Fibroblast of skin of back (primary cell): ENCODE measurements at places on chromosomes 12 and 14.

DNA sequence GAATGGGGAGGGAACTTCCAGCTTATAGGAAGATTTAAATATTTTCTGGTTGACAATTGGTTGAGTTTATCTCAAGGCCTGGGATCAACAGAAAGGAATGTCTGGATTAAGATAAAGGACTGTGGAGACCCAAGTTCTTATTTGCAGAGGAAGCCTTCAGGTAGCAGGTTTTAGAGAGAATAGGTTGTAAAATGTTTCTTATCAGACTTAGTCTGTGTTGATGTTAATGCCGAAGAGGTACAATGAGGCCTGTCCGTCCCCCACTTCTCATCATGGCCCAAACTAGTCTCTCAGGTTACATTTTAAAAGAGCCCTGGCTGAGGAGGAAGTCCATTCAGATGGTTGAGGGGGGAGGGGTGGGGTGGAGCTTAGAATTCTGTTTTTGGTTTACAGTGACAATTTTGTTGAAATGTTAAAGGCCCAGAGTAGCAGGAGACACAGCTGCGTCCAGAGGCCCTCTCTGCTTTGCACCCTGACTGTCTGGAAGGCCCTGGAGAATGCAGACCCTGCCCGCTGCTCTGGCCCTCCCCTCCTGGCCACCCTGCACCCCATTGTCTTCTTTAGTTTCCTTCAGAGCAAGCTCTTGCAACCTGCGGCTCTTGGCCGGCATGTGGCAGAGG, 672.5 kb upstream of the TMEM132C start:
- no peak for DNase-seq

DNA sequence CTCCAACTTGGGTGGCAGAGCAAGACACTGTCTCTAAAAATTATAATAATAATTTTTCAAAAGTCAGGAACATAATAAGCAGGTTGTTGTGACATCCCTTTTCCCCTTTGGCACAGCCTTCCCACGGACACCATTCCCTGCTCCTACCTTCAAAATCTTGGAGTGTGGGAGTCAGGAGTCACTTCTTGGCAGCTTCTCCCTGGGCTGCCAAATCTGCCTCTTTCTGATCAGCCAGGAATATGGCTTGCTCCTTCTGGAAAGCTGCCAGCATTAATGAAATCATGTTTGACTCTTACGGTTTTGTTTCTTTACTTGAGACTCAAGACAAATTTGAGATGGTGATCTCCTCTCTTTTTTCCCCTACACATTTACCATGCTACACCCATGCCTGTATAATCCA, 391.4 kb upstream of the SYT1 start:
- peak; percentile 5 for DNase-seq

DNA sequence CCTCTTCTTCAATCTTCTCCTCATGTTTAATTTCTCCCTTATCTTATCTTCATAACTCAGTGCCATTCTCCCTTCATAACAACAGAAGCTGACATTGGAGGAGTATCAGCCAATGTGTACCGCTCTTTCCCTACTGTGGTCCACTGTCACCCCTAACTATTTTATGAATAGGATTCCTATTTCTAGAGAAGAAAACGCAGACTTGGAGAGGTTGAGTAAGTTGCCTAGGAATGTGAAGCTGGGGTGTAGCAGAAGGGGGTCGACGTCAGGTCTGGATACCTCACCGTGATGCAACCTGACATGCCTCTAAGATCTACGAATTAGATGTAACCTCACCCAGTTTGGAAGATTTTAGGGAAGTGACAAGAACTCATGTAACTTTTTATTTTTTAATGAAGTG, 17.1 kb downstream of the LMO3 start:
- no peak for DNase-seq

GRCh38 chr14:67574806-67575205, 25.3 kb downstream of the PIGH start:
- DNase-seq, result no peak

GRCh38 chr12:13242936-13243335, 46.4 kb downstream of the EMP1 start:
- no peak for DNase-seq

GRCh38 chr12:48681399-48681709, 684 bp downstream of the KANSL2 start:
- no peak for DNase-seq

DNA sequence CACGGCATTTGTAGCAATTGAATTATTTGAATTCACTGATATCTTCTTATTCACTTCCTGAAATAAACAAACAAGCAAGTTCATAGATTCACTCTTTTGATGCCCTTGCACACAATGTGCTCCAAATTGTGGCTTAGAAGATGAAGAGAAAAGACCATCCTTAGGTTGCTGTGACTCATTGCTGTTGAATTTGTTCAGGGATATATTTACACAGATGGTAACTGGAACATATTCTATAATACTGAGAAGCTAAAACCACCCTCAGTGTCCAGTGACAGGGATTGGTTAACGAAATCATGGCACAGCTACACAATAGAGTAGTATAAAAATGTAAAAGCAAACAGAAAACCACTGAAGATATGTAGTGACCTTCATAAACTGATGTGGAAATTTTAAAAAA, 3.1 kb downstream of the PRB4 start:
- no peak for DNase-seq

DNA sequence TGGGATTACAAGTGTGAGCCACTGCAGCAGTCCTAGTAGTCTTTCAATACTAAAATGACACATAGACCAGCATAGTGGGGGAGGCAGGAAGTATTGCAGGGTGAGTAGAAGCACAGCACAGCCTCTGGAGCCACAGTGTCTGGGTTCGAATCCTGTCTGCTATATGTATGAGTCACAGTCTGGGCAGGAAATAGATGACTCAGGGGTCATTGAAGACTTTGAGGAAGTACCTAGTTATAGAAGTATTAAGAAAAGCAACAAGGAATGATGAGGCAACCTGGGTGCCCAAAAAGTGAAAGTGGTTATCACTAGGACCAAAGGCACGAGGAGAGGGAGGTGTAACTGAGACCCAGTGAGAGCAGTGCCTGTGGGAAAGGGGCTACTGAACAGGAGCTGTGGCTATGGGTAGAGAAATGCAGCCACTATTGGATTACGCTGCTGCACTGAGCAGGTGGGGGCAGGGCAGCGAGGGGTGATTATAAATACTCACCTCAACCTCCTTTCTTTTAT, 124.0 kb downstream of the PDE3A start:
- DNase-seq, result peak; percentile 95

DNA sequence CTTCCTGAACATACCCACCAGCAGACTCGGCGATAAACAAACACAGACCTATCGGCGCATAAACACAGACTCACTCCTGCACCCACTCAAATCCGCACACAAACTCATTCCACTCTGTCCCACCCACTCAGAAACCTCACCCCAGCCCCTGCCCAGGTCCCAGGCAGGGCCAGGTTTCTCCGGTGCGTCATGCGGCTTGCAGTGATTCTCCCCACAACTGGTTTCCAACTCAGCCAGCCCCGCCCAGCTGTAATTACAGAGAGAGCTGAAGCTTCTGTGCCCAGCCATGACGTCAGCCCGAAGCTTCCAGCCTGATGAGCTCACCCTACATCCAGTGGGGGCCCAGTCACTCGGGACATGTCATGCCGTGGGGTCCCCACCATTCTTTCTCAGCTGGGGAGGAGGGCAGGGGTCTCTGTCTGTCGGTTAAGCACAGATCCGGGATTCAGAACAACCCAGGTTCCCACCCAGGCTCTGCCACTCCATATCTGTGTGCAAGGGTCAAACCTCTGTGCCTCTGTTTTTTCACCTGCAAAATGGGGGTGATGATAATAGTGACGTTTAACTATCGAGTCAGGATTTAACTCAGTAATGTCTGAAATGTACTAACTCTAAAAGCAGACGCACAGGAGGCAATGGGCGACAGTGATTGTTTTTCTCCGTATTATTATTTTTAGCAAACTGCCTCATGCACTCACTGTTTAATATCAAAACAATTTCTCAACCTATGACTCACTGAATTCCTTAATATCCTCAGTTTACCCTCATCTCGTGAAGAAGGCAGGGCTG, 2.3 kb upstream of the HSPB8 start:
- peak; percentile 89 for DNase-seq

- DNase-seq, result no peak
Measured at GRCh38 chr12:131671276-131671675, 39.6 kb upstream of the SFSWAP start.

DNA sequence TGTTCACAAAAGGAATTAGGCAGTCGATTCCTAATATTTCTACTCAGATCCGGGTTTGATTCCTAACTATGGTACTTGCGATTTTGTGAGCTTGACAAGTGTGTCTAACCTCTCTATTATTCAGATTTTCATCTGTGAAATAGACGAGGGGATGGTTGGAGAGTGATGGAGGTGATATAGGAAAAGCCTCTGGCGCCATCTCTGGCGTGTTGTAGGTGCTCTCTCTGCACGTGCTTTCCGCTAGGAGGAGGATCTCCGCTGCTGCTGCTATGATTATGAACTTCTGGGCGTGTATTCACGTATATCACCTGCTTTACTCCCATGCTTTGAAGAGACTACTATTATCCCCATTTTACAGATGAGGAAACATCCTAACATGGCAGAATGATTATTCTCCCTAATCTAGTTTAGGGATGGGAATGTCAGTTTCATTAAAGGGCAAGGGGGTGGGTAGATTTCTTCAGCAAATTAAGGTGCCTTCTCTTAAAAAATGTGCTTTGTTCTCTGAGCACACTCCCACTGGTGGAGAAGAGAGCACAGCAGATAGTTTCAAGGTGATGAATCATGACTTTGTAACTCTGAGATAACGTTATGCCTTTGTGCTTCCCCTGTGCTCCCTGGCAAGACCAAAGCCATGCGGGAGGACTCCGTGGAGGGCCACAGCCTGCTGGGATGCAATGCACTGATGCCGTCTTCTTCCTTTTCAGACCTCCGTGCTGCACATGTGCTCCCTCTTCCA, 97.1 kb downstream of the PRIMA1 start:
- no peak for DNase-seq

- DNase-seq, result peak; percentile 66
Measured at GRCh38 chr12:79883216-79883615, 51.7 kb downstream of the PPP1R12A start.

- no peak for DNase-seq
Measured at GRCh38 chr12:124595444-124595843, 28.0 kb upstream of the NCOR2 start.

DNA sequence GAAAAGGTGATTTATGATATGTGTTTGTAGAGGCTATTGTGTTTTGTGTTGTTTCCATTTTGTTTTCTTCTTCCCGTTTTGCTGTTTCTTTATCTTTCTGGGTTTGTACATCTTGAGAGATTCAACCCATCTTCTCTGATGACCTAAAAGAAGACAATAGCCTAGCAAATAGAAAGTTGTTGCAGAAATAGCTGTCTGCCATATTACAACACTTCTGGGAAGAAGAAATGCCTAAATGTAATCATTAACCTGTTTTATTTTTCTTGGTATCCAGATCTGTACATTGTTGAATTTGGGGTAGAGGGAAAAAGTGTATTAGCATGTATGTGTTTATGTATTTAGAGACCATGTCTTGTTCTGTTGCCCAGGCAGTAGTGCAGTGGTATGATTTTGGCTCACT, 50.3 kb downstream of the SPATS2 start:
- no peak for DNase-seq
